ENCODE measurements at places on chromosomes 1 and 21.

DNA sequence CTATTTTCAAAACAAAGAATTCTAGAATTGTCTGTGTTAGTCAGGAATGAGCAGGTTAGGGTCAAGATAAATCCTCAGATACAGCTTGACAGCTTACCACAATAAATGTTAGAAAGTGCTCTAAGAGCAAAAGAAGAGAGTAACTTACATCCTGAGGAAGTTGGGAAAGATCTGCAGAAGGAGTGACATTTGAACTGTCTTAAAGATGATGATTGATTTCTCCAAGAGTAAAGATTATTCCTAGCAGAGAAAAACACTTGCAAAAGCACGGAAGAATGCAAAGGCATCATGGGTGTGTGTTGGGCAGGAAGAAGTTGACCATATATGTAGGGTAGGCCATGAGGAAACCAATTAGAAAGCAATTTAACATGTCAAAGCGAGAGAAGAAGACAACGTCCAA is 175.4 kb downstream of the LRRC7 start:
- no peak for DNase-seq

- no peak for DNase-seq
Observed at GRCh38 chr1:27979151-27979858, 19.5 kb downstream of the XKR8 start.

DNA sequence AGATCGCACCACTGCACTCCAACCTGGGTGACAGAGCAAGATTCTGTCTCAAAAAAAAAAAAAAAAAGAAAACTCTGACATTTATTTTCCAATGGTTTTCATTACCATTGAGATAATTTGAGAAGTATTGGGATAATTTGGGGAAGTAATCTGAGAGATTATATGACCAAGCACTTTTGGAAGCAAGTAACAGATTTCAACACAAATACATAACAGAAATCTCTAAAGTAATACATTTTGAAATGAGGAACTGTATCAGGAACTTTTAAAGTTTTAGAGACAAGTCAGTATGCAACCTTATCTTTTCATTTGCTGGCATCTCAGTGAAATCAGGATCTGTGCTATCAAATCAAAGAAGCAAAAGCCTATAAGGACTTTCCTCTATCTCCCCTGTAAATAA is 25.4 kb upstream of the SLC16A1 start:
- DNase-seq, result no peak

- no peak for DNase-seq
Observed at GRCh38 chr1:9676815-9677393, 25.4 kb downstream of the PIK3CD start.

DNA sequence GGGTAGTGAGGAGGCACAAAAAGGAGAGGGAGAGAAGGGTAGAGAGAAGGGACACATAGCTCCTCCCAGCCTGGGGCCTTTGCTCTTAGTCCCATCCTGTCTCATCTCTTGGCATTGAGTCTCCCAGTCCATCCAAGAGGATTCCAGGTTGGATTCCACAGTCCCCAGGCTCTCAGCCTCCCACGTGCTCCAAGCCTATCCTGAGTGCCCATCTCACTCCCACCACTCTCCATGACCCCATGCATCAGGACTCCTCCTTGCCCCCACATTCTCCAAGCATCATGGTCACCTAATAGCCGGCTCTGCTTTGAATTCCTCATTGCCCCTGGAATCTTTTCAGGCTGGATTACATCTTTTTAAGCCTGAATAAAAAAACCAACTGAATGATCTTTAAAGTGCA is 87.9 kb downstream of the DSCAM start:
- no peak for DNase-seq

- no peak for DNase-seq
Observed at GRCh38 chr1:168223261-168223660, 2.5 kb upstream of the SFT2D2 start.

DNA sequence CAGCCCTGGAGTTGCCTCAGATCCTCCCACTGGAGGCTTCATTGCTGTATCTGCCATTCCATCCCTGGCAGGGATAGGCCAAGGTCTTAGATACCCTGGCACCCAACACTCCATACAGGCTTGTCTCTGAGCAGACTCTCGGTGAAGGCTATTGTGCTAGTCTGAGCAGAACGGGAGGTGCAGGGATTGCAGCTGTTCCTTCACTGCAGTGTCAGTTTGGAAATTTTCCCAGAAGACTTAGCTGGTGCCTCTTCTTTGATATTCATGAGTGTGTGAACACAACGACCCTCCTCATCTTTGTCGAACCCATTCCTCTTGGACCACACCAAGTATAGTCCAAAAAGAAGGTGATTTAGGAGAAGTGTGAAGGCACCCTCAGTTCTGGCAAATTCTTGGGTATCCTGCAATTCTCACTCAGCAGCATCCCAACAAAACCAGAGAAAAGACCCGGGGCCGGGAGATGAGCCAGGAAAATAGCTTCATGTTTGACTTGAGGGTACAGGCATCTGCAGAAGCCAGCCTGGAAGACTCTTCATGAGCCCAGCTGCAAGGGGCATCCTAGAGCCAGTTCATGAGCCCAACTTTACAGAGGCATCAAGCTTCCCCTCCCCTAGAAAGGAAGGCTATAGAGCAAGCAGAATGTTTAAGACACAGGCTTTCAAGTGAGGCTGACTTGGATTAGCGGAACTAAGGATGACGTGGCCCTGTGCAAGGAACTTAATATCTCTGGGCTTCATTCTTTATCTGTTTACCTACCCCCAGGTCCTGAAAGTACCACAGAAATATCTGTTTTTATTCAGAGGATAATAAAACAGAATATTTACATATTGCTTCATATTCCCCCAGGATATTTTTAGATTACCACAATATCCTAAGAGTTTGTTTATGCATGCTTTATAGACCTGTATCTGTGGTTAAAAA is 38.8 kb upstream of the HAO2 start:
- DNase-seq, result no peak

Measured in activated T-helper 1 cell treated with anti-CD3 and anti-CD28 coated beads, Interleukin-2, amount 50 U/mL, for 16 hours (primary cell).